Prostate gland (tissue), 2 donors: ENCODE measurements at places on chromosomes 12 and 14. TPM values are rescaled to one million over a fixed set of nuclear protein-coding genes. Genes with fewer than 3 reads are reported as not detected.

DNA sequence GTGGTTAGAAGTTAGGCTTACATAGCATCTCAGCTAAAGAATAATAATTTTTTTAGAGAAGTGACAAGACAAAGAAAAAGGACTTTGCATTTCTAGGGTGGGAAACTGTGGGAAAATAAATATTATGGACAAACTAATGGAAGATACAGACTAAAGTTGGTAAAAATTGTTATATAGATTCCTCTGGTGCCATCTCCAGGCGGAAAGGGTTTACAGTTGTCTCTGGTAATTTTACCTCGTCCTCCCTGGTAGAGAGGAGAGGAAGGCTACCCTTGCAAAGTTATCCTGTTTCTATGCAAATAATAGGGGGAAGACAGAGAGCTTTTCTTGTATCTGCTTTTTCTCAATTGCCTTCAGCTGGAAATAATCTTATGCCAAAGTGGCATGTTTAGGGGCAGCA, 5.2 kb downstream of the OR11G2 start:
- no peak overlapping the region for H3K4me3 ChIP-seq
- no peaks in the 10 kb centered on the region for H3K36me3 ChIP-seq

DNA sequence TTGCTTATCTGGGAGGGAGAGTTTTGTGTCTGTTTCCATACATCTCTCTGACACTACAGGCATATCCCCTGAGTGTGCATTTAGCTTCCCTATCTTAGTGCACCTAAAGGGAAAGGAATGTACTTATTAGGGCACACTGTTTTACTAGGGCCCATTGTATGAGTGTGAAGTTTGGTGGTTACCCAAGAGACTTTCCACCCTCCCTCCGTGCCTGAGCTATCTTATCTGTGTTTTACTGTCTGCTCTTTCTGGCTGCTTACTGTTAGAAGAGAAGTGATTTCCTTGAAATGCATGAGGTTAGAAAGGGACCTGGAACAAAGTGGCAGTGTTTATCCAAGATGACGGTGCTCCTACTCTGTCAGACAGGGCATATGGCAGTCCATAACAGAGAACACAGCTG, 8.5 kb upstream of the SVOP start:
- H3K4me1 ChIP-seq, result no peaks in the 10 kb centered on the region
- no peaks in the 10 kb centered on the region for H3K27me3 ChIP-seq
- no peaks in the 10 kb centered on the region for H3K36me3 ChIP-seq

DNA sequence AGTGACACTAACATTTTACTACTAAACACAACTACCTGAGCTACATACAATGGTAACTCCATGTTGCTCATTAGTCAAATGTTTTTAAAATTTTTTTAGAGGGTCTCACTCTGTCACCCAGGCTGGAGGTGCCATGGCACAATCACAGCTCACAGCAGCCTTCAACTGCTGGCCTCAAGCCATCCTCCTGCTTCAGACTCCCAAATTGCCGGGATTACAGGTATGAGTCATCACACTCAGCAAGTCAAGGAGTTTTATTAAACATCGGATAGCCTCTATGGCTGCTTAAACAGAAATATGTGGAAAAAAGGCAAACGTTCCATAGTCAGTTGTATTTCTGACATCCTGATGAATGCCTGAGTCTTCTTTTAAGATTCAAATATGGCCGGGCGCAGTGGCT, 11.1 kb upstream of the NPFF start:
- no peak overlapping the region for H3K27ac ChIP-seq
- no peak for DNase-seq
- H3K36me3 ChIP-seq, result no peaks in the 10 kb centered on the region
- H3K4me1 ChIP-seq, result no peaks in the 10 kb centered on the region

DNA sequence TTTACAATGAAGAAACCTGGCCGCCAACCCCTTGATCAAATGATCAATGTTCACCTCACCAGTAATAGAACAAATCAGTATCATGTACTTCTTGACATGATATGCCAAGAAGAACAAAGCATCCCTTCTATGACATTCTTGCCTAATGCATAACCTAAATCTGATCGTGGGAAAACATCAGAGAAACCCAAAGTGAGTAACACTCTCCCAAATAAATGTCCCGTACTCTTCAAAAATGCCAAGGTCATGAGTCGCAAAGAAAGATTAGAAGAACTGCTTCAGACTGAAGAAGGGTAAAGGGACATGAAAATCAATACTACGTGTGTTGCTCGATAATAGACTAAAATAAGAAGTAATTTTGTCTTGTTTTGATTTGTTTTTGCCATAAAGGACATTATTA, 11.4 kb upstream of the SLC25A3 start:
- no peak overlapping the region for H3K27ac ChIP-seq
- no peaks in the 10 kb centered on the region for H3K36me3 ChIP-seq
- DNase-seq, result no peak
- no peaks in the 10 kb centered on the region for H3K27me3 ChIP-seq
- H3K4me1 ChIP-seq, result no peaks in the 10 kb centered on the region

The LRIG3 gene
- 31.7 TPM for total RNA-seq

The DLK1 gene
- 100.0 TPM for total RNA-seq
